Posterior vena cava (tissue), 2 donors: ENCODE measurements at places on chromosomes 11 and 22. TPM values are rescaled to one million over a fixed set of nuclear protein-coding genes. Genes with fewer than 3 reads are reported as not detected.

GRCh38 chr11:77038825-77039326 is 4.7 kb downstream of the B3GNT6 start:
- DNase-seq: no peak

GRCh38 chr11:101738452-101738851 is 154.6 kb upstream of the TRPC6 start:
- DNase-seq: no peak

- peak; percentile 93 for DNase-seq
These were observed at the start of gene CTNND1 for GRCh38 chr11:57761301-57762234. TSS of gene CTNND1 (plus strand) at chr11:57761802. CDS start at chr11:57791479, 29,677 bp downstream.

Gene CASP12
- total RNA-seq: 2.0 TPM

DNA sequence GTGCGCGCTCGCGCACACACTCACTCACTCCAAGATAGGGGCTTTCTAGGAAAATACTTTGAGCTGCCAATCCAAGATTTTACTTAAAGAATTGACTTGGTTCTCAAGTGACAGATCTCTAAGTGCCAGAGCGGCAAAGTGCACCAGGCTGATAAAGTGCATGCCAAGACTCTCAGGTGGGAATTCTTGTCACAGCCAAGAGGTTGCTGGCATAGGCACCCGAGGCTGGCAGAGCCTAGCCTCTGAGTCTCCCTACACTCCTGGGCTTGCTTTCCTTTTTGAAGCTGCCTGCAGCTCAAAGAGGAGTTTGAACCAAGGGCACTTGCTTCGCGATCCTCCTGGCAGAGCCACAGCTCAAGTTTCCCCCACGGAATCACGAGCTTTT is 2.5 kb upstream of the ADM start:
- no peak for DNase-seq

DNA sequence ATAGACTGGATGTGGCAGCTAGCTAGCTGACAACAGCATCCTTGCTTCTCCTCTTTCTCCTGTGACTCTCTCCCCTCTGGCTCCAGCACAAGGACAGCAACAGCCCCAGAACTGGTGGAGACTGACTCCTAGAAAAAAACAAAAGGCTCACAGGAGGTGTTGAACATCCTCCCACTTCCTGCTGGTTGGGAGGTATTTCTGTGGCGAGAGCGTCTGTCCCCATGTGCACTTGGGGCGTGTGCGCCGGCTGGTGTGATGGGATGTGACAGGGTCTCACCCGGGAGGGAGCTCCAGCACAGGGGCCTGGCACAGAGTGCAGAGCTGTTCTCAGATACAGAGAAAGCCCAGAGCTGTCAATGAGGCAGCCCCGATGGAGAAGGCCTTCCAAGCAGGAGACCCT is 107.2 kb upstream of the E2F8 start:
- no peak for DNase-seq

DNA sequence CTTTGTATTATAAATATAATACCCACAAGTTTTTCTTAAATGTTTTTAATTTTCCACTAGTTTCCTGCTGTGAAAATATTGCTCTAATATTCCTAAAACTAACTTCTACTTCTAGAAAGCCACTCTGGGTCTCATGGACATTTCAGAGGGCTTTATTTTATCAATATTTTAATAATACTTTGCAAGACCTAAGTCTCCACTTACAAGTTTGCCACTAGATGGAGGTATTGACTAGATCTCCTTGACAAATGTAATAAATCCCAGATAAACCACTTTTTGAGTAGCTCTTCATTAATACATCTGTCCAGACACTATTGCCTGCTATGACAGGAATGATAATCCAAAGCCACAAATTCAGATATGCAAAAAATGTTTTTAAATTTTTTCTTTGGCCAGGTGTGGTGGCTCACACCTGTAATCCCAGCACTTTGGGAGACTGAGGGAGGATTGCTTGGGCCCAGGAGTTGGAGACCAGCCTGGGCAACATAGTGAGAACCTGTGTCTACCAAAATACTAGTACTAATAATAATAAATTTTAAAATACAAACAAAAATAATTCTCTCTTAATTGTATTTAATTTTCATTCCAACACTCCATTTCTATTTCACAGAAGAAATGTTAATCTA is 3.5 kb upstream of the ACAT1 start:
- DNase-seq: no peak

DNA sequence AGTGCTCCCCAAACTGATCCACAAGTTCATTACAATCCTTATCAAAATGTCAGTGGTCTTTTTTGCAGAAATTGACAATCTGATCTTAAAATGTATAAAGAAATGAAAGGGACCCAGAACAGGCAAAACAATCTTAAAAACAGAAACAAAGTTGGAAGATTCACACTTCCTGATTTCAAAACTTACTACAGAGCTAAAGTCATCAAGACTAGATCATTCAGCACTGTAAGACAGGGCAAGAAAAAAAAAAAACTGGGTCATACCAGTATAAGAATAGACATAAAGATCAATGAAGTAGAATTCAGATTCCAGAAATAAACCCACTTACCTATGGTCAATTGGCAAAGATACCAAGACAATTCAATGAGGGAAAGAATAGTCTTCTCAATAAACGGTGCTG is 4.5 kb upstream of the STK33 start:
- DNase-seq: no peak

DNA sequence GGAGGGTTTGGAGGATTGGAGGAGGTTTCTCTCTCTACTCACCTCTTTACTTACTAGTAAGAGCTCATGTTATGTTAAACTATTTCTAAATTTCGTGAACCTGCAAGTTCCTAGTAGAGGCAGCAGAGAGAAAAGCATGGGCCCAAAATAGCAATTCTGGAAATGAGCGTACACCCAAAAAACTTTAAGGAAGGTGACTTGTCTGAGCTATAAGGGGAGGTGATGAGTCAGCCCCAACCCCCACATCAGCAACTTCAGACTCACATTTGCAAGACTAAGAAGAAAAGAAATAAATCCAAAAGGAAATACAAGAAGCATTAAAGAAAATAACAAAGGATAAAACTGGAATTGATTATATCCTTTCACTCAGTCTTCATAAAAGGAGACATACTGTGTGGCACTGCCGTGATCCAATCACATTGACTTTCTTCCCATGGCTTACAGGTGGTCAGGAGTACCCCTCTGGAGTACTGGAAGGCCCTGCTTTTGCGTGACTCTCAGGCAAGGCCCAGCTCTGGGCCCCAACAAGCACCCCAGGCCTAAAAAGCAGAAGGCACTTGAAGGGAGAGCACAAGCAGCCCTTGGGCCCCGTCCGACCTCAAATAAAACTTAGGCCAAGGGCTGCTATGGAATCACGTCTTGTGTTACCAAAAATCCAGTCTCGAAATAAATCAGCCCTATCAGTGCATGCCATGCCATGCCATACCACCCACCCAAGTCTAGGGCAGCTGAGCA is 14.3 kb downstream of the PACSIN2 start:
- peak; percentile 11 for DNase-seq

Gene INPP5J
- total RNA-seq: 0.74 TPM

Gene MPEG1
- total RNA-seq: 44.8 TPM

Gene PLEKHB1
- 2.5 TPM for total RNA-seq

Gene ARVCF
- total RNA-seq: 20.1 TPM

GRCh38 chr22:30873661-30874060 is 94.9 kb downstream of the MORC2 start:
- DNase-seq: peak; percentile 30

Gene SSH3
- 26.2 TPM for total RNA-seq

DNA sequence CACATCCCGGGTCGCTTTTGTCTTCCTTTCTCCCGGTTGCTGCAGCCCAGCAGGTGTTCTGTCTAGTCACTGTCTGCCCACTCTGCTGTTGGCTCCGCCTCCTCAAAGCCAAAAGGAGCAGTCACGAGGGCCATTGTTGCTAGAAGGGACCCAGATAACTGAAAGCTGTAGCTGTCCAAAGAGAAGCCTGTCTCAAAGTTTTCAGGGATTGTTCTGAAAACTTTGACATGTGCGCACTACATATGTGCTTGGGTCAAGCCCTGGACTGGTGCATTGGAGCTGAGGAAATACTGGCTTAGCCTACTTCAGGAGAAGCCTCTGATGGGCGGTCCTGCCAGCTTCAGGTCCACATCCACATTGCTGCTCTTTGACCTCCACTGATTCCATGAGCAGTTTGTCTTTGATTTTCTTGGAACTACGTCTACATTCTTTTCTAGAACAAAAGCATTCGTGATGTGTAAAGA is 8.8 kb upstream of the OR2AT4 start:
- no peak for DNase-seq

- no peak for DNase-seq
These were observed 204.5 kb downstream of the RAB38 start for GRCh38 chr11:87970762-87971161.

- no peak for DNase-seq
These were observed 146.2 kb downstream of the ARHGAP42 start for GRCh38 chr11:100833276-100833675.

DNA sequence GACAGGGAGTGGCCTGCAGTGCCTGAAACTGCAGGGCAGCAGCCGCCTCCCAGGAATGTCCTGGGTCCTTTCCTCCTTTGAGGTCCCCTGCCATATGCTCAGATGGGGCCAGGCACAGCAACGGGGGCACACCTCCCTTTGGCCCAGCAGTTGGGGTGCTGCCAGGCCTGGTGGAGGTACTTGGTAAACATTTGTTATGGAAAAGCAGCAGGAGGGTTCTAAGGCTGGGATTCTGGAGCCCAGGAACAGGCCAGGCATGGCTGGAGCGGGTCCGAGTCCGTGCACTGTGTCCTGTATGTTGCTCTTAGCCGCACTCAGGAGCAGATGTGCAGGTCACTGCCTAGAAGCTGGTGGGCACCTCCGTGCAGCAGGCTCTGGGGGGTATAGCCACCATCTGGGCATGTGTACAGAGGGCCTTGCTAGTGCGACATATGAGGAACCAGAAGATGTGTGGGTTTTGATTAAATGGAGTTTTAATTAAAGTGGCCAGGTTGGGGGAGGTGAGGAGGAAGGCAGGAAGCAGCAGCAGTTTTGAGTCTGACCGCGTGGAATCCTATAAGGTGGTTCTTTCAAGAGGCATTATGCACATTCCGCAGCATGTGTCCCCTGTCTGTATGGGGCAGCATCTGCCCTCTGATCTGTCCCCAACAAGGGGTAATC is 1.5 kb downstream of the ADORA2A start:
- DNase-seq: peak; percentile 57

- no peak for DNase-seq
These were observed 3.7 kb upstream of the HDHD5 start for GRCh38 chr22:17162731-17163130.

- no peak for DNase-seq
These were observed 547 bp downstream of the PARVG start for GRCh38 chr22:44181033-44181911.

- DNase-seq: no peak
These were observed 17.4 kb downstream of the PLXNB2 start for GRCh38 chr22:50289942-50290630.

Gene GLYAT
- total RNA-seq: not detected

GRCh38 chr11:78041843-78042440 is 18.9 kb upstream of the KCTD14 start:
- DNase-seq: no peak

- DNase-seq: no peak
These were observed 18.1 kb upstream of the PAMR1 start for GRCh38 chr11:35543481-35543880.

DNA sequence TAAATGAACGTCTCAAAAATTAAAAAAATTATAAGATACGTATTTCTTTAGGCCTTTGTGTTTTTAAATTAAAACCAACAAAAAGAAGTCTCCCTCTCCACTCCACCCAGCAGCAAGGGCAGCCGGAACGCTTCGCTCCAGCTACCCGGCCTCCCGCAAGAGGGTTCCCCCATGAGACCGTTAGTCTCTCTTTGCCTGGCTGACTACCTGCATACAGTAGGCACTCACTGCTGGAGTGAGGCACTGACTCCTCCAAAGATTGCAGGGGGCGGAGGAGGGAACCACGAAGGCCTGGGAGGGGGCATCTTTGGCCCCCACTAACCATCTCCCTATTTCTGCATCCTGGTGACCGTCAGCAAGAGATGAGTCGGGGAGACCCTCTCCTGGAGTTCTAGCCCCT is 10.1 kb downstream of the CBX6 start:
- no peak for DNase-seq

DNA sequence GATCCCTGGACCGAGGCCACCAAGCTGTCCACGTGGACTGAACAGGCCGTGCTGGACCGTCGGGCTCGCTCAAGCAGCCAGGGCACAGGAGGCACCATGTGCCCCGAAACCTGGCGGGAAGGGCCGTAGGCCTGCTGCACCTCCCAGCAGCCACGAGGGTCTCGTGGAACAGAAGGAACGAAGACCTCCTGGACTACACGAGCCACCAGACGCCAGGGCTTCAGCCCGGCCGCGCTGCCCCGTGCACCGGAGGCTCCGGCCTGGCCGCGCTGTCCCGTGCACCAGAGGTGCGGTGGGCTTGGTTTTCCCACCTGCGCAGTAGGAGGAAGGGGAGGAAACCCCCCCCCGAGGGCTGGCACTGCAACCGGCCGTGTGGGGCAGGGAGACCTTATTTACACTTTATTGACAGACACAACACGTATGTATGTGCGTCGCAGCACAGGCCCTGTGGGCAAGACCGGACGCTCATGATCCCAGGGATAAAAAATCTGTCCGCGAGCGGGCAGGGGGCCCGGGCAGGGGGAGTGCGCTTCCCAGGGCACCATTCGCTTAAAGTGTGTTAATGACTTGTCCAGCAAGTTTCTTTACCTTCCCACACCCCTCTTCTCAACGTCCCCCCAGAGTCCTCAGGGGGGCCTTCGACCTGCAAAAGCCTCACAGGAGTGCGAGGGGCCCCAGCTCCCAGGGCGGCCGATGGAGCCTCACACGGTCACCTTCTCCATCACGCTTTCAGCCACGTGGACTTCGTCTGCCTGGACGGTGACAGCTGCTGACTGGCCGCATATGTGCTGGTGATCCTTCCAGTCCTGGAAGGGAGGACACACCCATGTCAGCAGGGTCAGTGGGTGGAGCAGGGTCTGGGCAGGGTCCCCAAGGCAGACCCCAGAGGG is 7.0 kb downstream of the DRD4 start:
- no peak for DNase-seq

DNA sequence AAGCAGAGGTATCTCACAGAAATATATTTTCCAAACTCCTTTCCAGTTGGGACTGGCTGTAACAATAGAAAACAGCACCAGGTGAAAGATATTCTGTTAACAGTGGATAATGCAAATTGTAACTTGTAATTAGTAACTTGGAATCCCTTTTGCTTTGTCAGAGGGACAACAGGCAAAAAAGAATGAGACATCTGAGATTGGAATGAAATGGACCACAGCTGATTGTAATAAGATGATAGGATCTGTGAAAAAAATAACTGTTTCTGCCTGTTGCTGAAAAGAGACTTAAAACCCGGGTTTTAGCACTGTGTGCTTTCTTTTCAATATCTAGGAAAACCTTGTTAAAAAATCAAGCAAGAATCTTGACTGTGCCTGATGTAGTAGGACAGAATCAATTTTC is 655.7 kb downstream of the METTL15 start:
- DNase-seq: no peak

Gene ANKK1
- total RNA-seq: 0.23 TPM

- no peak for DNase-seq
These were observed 4.0 kb downstream of the OOSP4A start for GRCh38 chr11:59967677-59968394.

DNA sequence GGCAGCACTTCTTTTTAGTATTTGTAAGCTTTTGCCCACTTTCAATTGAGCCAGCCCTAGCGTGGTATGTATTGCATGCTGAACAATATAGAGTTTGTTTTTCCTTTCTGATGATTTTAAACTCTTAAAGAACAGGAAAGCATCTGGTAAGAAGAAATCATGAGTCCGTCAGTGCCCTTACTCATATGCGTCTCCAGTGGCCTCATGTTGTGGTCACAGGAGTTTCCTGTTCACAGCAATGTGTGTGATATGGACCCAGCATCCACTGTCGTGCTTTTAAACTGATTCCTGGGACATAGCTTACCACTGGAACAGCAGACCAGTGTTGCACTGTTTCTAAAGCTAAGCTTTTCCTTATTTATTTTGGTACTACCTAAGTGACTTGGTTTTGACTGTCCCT is 40.1 kb downstream of the BID start:
- DNase-seq: peak; percentile 8
